ENCODE measurements at places on chromosomes 2 and 18. TPM values are rescaled to one million over a fixed set of nuclear protein-coding genes. Genes with fewer than 3 reads are reported as not detected.

PAIP2B gene
- 6.3 TPM for total RNA-seq

TANC1 gene
- 60.4 TPM for total RNA-seq

- DNase-seq: no peak
- no peaks in the 10 kb centered on the region for H3K27me3 ChIP-seq
- H3K36me3 ChIP-seq: no peaks in the 10 kb centered on the region
- no peak overlapping the region for H3K27ac ChIP-seq
Observed at GRCh38 chr2:18787726-18788125, 198.4 kb upstream of the NT5C1B start.

- no peaks in the 10 kb centered on the region for H3K27me3 ChIP-seq
- DNase-seq: no peak
- peak overlapping the region; percentile 96 for H3K4me3 ChIP-seq
- peak overlapping the region; percentile 97 for H3K27ac ChIP-seq
Observed at GRCh38 chr2:152718909-152719645, 657 bp downstream of the ARL6IP6 start.

DNA sequence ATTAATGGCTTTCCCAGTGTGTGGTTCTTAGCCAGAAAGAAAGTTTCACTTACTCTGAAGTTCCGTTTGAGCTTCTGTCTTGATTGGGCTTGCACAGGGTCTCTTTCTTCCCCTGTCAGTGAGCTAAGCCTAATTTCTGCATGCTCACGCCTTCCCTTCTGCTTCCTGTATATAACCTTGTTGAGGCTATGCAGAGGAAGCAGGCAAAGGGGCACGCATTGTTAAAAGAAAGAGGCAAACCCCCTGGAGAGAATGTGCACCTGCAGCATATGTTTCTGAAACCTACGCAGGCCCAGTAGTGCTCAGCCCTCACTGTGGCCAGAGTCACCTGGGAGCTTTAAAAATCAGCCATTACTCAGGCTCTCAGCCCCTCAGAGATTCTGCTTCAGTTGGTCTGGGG is 14.5 kb upstream of the PLA2R1 start:
- DNase-seq: no peak
- no peaks in the 10 kb centered on the region for H3K36me3 ChIP-seq
- H3K27me3 ChIP-seq: no peaks in the 10 kb centered on the region
- no peak overlapping the region for H3K27ac ChIP-seq
- no peak overlapping the region for H3K4me3 ChIP-seq
- H3K4me1 ChIP-seq: no peaks in the 10 kb centered on the region

GRCh38 chr2:27855476-27855875 is 34.7 kb downstream of the RBKS start:
- no peaks in the 10 kb centered on the region for H3K36me3 ChIP-seq
- H3K4me3 ChIP-seq: no peak overlapping the region
- no peaks in the 10 kb centered on the region for H3K27me3 ChIP-seq
- no peaks in the 10 kb centered on the region for H3K4me1 ChIP-seq

LINC00305 gene
- not detected for total RNA-seq

ACVR1C gene
- total RNA-seq: 1.1 TPM

DNA sequence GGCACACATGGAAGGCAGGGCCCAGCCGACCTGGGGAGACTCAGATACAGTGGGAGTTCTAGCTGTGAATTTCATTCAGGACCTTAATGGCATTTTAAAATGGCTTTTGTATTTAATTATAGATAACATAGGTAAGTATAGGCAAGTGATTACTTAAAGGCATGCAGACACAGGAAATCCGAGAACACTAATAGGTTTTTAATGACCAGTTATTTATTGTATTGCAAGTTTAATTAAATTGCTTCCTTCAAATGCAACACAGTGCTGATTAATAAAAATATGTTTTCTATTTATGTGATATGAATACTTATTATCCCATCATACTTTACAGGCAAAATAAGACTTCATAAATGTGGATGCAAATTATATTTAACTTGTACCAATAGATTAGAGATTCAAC is 19.7 kb upstream of the SH3RF3 start:
- no peak for DNase-seq
- H3K27ac ChIP-seq: no peak overlapping the region
- H3K4me1 ChIP-seq: no peaks in the 10 kb centered on the region
- no peak overlapping the region for H3K4me3 ChIP-seq
- no peaks in the 10 kb centered on the region for H3K27me3 ChIP-seq

GRCh38 chr2:160406591-160407392 is 86.8 kb downstream of the RBMS1 start:
- peak; percentile 80 for DNase-seq
- H3K4me1 ChIP-seq: peaks cover 70% of the 10 kb centered on the region
- no peaks in the 10 kb centered on the region for H3K36me3 ChIP-seq
- peak overlapping the region; percentile 79 for H3K4me3 ChIP-seq
- peak overlapping the region; percentile 96 for H3K27ac ChIP-seq

DNA sequence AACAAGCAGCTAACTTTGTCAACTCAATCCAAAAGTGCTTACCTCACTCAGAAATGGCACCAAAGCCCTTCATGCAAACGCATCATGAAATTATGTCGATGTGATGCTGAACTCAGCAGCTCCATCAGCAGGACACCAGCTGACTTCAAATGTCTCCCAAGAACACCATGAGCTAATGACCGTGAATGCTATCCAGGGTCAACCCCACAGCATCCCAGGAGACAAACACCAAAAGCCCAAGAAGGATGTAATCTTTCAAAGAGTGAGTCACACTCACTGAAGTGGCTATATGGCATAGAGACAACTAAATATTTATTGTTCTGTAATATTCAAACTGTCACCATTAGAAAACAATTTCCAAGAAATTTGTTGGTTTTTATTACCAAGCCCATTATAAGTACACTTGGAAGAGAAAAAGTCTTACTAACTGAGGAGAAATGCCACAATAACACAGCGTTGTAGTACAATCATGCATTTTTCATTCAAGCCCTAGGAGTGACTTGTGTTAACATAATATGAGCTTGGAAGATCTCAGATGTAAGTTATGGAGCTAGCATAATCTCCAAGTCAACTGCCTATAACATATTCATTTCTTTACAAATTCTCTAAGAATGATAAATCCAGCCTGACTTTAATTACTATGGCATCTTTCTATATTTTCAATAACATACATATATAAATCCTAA is 165.0 kb upstream of the CCDC68 start:
- H3K36me3 ChIP-seq: no peaks in the 10 kb centered on the region
- DNase-seq: no peak
- H3K4me3 ChIP-seq: no peak overlapping the region
- H3K4me1 ChIP-seq: no peaks in the 10 kb centered on the region
- H3K27ac ChIP-seq: no peak overlapping the region

DNA sequence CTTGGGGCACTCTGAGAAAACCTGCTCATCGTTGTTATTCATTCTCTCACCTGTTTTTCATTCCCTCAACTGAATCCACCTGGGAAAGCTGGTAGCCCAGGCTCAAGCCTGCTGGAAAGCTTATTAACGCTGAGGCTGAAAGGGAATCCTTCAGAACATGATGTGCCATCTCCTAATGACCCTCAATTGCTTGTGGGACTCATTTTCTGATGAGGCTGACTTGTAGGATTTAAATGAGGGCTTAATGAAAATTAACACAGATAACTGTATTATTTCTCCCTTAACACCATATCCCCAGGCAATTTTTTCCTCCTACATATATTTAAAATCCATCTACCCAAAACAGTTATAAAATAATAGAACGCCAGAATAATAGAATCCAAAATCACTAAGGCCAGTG is 162.7 kb upstream of the ACAA2 start:
- no peak for DNase-seq
- no peak overlapping the region for H3K27ac ChIP-seq
- no peaks in the 10 kb centered on the region for H3K4me1 ChIP-seq
- no peak overlapping the region for H3K4me3 ChIP-seq
- H3K36me3 ChIP-seq: no peaks in the 10 kb centered on the region

HOXD3 gene
- 1.7 TPM for total RNA-seq

GRCh38 chr2:138421971-138422335 is 79.6 kb upstream of the SPOPL start:
- H3K4me3 ChIP-seq: no peak overlapping the region
- H3K27ac ChIP-seq: no peak overlapping the region
- H3K27me3 ChIP-seq: no peaks in the 10 kb centered on the region
- H3K36me3 ChIP-seq: no peaks in the 10 kb centered on the region
- H3K4me1 ChIP-seq: peaks cover 9% of the 10 kb centered on the region

INHBB gene
- 12.3 TPM for total RNA-seq

CDH2 gene
- 1.8 TPM for total RNA-seq

DNA sequence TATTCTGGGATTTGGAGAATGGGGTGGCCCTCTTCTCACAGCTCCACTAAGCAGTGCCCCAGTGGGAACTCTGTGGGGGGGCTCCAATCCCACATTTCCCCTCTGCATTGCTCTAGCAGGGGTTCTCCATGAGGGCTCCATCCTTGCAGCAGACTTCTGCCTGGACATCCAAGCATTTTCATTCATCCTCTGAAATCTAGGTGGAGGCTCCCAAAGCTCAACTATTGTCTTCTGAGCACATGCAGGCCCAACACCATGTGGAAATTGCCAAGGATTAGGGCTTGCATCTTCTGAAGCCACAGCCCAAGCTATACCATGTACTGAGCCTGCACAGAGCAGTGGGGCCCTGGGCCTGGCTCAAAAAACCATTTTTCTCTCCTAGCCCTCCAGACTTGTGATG is 162.4 kb upstream of the CWC22 start:
- no peaks in the 10 kb centered on the region for H3K36me3 ChIP-seq
- no peaks in the 10 kb centered on the region for H3K27me3 ChIP-seq
- DNase-seq: no peak
- no peak overlapping the region for H3K27ac ChIP-seq
- no peak overlapping the region for H3K4me3 ChIP-seq
- no peaks in the 10 kb centered on the region for H3K4me1 ChIP-seq

All from upper lobe of right lung (tissue), 1 donor.